ENCODE measurements at places on chromosomes 7 and 10.

DNA sequence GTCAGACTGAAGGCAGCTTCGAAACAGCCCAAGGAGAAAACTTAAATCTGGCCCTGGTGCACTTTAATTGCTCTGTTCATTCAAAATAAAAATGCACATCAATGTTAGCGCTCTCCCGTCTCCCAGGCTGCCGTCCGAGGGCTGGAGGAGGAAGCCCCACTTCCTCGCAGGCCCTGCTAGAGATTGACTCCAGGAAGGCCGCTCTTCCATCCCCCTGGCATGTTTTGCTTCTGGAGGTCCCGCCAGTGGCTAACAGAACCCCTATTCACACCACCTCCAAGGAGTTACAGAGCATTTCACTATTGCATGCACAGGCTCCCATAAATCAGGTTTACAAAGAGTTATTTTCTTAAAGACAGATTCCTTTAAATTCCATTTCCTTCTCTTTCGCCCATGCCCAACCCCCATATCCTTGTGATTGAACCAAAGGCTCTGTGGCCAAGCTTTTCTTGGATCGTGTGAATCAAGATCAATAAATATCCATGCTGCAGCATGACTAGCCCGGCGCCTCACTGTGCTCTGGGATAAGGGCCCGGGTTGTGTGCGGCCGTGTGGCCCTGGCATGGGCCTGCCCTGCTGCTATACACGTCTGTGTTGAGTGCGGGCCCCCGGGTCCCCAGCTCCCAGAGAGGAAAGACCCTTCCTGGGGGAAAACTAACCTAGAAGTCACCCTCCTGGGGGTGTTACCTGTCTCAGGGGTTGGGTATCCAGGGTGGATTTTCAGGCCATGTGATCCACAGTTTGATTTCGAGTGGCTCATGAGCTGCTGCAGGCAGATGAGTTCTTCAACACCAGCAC is 118.7 kb upstream of the GDF10 start:
- DNase-seq = no peak

- DNase-seq = no peak
Observed at GRCh38 chr10:31823358-31823757, 105.3 kb downstream of the ARHGAP12 start.

DNA sequence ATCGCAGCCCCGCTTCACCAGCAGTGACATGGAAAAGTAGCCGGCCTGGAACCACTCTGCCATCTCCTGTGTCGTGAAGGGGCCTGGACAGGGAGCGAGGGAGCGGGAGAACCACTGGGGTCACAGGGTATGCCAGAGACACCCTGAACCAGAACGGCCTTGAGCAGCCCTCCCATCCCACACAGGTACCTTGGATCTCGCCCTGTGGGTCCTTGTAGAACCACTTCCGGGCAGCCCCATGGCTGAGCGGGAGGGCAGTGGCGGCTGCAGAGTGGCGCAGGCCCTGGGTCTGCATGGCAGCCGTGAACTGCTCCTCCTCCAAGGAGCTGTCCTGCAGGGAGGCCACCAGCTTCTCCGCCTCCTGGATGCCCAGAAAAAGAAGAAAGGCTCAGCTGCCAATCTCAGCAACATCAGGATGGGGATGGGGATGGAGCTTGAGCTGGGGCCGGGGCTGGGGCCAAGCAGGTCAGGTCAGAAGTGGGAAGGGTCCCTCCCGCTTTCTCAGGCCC is 9.5 kb downstream of the GIGYF1 start:
- DNase-seq = no peak

DNA sequence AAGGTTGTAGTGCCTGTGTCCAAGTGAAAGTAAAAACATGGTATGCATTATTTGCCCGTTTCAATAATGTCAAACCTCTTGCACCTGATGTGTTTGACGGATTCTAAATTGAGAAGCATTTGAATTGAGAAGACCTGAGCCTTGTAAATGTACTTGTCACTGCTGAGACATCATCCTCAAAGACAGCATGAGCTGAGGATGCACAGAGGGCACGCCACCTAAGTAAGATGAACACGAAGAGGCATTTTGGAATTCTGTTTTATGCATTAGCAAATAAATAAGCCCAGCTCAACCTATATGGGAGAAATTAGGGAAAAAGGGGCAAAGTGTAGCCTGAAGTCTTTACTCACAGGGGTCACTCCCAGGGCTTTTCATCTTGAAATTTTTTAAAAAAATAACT is 73.8 kb upstream of the SORCS1 start:
- no peak for DNase-seq

GRCh38 chr10:114174695-114175188 is 739 bp upstream of the CCDC186 start:
- no peak for DNase-seq

- DNase-seq = no peak
Observed at GRCh38 chr7:24966802-24967201, 13.2 kb downstream of the OSBPL3 start.

Data from glutamatergic neuron (in vitro differentiated cells).